ENCODE measurements at places on chromosomes 1 and 21.

- DNase-seq, result no peak
These were observed 272.3 kb downstream of the NEGR1 start for GRCh38 chr1:72010094-72010431.

GRCh38 chr1:228212415-228212965 is 4.6 kb downstream of the OBSCN start:
- DNase-seq, result no peak

DNA sequence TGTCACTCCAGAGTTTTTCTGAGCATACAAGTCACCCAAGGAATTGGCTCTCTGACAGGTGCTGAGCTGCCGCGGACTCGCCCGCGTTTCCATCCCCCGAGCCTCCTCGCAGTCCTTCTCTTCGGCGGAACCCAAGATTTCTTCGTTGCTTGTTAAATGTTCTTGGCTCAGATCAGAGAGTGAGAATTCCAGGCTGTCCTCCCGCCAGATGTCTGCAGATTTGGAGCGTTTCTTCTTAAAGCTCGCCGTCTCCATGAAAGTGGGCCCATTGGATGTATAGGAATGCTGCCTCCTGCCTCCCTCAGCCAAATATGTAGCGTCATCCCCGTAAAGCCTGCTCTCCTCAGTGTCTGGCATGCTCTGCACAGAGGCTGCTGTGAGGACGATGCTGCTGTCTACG is 77.8 kb downstream of the TIAM1 start:
- no peak for DNase-seq

GRCh38 chr1:10177876-10178275 is 32.5 kb upstream of the KIF1B start:
- DNase-seq, result no peak

DNA sequence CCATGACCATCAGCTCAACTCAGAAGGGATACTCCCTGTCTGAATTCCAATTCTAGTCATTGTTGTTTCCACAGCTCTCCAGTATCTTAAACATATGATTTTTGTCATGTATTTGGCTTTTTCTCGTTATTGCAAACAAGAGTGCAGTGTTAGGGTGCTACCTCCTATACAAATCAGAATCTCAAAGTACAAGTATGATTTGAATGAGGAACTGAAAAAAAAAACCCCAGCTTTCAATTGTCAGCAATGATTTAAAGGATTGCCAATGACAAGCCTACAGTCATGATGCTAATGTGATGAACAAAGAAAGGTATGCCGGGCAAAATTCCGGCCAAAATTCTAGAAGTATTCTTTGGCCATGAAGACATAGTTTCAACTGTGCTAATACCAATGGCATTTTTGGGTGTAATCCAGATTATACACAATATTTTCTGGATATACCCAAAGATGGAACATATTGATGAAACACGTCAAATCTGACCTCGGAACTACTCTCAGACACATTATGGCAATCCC is 14.9 kb downstream of the TMEM35B start:
- no peak for DNase-seq

- DNase-seq, result no peak
These were observed 1.3 kb upstream of the INPP5B start for GRCh38 chr1:37948166-37948565.

DNA sequence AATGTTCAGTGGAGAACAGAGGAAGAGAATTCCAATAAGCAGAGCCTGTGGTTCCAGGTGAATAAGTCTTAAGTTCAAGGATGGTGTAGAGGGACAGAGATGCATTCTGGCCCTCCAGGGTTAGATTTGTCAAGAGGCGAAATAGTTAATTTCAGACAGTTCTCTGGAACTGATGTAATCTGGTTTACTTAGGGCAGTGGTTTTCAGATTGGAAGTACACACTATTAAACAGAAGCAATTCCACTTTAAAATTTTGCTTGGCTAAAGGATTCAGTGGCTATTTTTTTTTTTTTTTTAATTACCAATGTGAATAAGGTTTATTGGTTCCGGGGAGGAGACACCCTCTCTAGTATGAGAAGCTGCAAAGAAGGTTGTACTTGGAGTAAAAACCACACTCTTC is 25.3 kb upstream of the MYOCOS start:
- no peak for DNase-seq

DNA sequence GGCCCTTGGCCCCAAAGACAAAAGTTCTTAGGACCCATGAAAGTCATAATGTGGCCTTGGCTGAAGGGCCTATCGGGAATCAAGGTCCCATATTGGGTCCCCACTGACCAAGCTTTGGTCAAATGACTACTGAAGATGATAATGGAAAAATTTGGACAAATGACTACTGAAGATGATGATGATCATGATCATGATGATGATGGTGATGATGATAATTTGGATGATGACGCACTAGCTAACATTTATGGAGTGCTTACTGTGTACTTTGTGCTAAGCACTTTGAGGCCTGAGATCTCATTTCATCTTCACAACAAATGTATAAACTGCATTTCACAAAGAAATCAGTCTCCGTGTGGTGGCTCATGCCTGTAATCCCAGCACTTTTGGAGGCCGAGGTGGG is 39.4 kb downstream of the EIF2D start:
- no peak for DNase-seq

GRCh38 chr1:6948416-6948815 is 163.2 kb downstream of the CAMTA1 start:
- no peak for DNase-seq

DNA sequence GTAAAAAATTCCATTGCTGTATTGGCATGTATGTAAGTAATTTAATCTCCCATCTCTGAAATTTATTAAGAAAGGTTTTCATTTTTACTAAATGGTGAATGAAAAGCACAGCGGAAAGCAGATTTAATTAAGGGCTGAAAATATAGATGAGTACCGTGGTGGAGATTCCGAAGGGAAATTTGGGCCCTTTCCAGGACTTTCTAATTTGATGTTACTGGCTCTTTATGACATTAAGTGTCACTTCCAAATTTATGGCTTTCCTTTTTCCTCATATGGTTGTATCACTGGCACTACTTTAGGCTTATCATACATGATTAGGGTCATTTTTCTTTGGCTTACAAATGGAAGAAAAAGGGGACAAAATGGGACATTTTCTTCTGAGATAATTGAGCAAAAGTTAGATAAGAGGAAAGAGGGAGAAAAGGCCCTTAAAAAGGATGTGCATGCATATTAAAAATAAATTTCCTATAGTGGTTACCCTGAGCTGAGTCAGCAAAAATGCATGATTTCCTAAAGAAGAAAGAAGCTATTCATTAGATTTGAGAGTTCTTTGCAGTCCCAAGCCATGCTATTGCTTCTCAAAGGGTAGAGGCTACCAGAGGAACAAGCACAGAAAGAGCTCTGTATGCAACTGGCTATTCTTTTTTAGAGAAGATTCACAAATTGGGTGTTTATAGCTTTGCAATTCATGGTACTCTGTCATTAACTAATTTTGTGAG is 74.9 kb upstream of the CNIH3 start:
- peak; percentile 82 for DNase-seq

DNA sequence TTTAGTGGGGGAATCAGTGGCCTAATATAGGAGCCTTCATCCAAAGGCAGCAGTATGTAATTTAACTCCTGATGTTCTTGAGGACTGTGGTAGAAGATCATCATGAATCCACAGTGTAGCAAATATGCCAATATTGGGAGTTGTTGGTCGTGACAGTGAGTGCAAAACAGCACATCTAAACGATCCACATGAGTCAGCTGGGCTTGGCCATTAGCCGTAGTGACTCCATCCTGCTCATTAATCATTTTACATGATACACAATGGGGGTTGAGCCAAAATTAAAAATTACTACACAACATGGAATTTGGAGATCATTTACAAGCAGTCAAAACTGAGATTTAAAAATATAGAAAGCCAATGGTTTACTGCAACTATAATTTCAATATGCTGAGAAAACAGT is 653.9 kb upstream of the CAMK1G start:
- no peak for DNase-seq

DNA sequence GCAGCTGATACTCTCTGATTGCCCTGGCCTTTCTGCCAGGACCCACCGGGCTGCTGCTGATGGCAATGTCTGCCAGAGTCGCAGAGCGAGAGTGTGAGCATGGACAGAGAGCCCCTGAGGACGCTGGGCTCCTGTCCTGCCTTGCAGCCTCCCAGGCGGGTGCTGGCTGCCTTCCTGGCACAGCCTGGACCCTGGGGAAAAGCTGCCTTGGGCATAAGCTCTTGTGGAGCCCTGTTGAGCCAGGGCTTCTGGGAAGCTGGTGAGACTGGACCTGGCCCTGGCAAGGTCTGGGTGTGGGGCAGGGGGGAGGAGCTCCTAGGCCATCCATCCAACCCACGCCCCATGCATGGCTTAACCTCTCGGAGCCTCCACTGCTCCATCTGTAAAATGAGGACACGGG is 105.8 kb upstream of the WNT4 start:
- DNase-seq, result no peak

DNA sequence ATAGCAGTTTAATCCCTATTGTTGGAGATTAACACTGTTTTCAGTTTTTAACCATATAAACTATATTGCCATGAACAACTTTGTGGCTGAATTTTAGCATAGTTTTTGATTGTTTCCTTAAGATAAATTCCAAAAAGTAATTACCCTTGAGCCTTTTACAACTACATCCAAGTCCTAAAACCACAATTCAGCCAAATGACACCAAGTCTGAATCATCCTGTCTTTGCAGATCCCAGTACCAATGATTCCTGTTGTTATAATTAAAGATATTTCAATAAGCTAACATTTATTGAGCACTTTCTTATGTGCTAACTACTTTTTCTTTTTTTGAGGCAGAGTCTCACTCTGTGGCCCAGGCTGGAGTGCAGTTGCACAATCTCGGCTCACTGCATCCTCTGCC is 35.6 kb downstream of the IL23R start:
- no peak for DNase-seq

- no peak for DNase-seq
These were observed 12.9 kb downstream of the PLEKHM2 start for GRCh38 chr1:15696956-15697521.

DNA sequence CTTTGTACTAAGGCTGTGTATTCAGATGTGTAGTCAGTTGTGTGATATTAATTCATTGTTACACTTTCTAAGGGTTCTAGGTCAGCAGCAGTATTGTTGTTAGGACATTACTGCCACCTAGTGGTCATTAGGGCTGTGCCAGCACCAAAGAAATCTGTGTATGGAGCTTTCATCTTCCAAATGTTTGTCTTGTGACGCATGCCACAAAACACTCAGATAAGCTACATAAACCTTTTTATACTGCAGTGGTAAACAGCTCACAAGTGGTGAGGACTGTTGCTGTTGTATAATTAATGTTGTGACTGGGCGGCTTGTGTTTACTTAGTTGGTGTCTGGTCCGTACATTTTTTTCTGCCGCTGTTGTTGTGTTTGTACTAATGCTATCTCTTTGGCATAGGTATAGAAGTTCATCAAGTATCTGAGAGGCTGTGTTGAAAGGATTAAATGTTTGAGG is 51.7 kb downstream of the S1PR1 start:
- DNase-seq, result peak; percentile 80

- no peak for DNase-seq
These were observed 9.7 kb downstream of the DBT start for GRCh38 chr1:100239961-100240360.

- no peak for DNase-seq
These were observed 87.8 kb upstream of the S1PR1 start for GRCh38 chr1:101148980-101149379.

DNA sequence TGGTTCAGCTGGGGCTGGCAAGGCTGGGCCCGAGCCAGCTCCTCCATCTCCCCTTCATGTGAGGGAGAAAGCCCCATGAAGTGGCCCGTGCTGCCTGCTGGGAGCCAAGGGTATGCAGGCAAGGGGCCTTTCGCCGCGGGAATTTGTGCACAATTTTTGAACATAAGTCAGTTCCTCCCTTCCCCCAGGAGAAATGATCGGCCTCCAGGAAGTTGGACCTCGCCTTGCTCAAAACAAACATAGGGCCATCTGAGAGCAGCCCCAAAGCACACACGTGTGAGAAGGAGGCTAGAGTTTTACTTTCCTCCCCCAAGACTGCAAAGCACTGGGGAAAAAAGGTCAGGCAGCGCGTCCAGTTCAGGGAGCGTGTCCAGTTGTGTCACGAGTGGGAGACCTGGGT is 64.7 kb downstream of the PRDM16 start:
- DNase-seq, result no peak

- DNase-seq, result peak; percentile 43
These were observed 12.4 kb downstream of the EPB41 start for GRCh38 chr1:28926629-28927265.

GRCh38 chr1:226973898-226974543 is 33.9 kb downstream of the COQ8A start:
- no peak for DNase-seq

DNA sequence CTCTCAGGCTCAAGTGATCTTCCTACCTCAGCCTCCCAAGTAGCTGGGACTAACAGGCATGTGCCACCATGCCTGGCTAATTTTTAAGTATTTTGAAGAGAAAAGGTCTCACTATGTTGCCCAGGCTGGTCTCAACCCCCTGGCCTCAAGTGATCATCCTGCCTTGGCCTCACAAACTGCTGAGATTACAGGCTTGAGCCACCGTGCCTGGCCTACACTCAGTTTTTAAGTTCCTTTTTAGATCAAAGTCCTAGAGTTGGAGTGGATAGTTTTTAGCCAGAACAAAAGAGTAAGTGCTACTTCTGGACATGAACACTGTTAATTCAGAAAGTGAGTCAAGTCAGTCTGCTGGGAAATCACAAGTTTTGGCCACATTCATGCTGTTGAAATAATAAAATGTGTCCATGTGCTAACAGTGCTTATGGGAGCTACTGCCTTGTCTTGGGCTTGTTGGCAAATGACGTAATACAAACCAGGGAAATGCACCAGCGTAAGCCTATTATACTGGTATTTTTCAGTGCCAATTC is 84.2 kb downstream of the NDUFS5 start:
- DNase-seq, result peak; percentile 34

DNA sequence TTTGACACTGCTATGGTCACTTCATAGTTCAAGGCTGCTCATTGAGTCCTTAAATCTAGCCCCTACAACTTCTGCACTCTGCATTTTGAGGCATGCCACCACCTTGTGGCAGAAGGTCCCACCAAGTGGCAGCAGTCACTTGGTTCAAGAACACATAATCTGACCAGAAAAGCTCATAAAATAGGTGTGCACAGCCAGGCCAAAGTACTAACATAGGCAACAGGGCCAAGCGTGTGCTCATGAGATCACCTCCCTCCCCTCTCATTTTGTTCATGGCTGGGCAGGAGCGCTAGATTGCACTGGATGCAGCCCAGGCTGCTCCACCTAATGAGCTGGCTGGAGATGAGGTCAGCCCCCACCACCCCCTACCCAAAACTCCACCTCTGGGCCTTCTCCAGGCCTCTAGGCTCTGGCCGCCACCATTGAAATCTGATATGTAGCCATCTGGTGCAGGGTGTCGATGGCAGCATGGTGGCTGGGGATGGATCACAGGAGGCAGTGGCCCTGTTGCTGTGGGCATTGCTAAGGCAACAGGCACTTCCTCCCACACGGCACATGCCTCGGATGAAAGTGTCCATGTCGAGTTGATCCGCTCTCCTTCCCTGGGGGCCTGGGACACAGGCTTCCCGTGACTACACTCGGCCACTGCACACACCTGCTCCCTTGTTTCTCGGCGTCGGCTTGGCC is 193.2 kb downstream of the TRABD2B start:
- no peak for DNase-seq

- peak; percentile 37 for DNase-seq
These were observed 2.2 kb downstream of the SPATA6 start for GRCh38 chr1:48469616-48470480.

Measured in SK-MEL-5 (cell line).